Right atrium auricular region (tissue), 2 donors: ENCODE measurements at places on chromosomes 3 and 15. TPM values are rescaled to one million over a fixed set of nuclear protein-coding genes. Genes with fewer than 3 reads are reported as not detected.

DNA sequence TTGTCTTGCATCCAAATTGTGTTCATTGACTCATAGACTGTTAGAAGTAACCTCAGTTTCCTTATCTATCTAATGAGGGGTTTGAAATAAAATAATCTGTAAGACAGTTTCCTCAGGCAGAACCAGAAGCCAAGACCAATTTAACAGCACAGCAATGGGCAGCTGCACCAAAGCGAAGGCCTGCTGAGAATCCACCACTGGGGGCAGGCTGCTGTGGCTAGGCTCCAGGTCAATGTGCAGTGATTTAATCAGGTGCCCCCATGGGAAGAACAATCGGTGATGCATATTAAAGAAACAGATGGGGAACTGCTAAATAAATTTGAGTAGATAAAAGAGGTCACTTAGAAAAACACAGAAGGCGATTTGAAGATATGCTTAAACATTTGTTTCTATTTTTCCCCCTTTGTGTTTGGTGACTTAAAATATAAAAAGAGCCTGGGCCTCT, 28.0 kb upstream of the TMOD3 start:
- DNase-seq = no peak

DNA sequence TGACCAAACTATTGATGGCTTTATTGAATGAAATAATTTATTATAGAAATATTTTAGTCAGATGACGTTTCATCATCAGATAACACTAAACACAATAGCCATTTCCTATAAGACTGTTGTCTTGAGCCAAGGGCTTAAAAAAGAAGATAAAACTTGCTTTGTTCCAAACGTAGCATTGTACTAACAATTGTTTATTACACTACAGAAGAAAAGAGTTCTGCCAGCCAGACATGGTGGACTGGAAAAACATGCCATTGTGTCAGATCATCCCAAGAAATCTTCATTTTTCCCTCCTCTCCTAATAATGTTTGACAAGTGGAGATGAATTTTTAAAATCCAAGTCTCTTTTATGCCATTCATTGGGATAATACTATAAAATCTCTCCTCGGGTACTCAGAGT, 203.3 kb downstream of the CDIN1 start:
- no peak for DNase-seq

DNA sequence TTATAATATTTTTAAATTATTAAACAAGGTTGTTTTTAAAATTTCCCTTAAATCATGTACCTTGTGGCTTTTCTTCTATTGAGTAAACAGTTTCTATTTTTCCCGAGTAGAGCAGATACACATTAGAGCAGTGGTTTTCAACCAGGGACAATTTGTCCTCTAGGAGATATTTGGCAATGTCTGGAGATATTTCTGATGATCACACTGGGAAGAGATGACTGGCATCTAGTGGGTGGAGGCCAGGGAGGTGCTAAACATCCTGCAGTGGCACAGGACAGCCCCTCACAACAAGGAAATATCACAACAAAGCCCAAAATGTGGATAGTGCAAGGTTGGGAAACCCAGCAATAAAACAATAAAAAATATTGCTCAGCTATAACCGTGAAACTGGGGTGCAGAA, 113.0 kb upstream of the PTPRG start:
- no peak for DNase-seq

DNA sequence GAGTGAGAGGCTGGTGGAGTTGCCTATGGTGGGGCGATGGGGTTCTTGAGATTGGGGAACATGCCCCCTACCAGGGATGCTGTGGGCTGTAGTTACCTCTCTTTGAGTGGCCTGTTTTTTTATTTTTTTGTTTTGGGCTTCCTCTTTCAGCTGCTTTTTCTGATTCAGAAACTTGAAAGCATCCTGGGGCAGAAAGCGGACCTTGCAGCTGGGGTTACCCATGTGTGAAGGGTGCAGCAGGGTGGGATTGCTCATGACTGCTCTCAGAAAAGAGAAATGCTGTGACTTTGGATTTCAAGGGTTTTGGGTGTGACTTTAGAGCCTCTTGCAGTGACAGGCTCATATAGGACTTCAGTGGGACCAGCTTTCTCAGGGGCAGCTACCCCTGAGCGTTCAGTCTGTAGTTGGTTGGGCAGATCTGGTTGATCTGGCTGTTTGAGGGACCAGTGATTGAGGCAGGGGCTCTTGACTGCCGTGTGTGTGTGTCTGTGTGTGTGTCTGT, 1.8 kb downstream of the LIMD1 start:
- no peak for DNase-seq

DNA sequence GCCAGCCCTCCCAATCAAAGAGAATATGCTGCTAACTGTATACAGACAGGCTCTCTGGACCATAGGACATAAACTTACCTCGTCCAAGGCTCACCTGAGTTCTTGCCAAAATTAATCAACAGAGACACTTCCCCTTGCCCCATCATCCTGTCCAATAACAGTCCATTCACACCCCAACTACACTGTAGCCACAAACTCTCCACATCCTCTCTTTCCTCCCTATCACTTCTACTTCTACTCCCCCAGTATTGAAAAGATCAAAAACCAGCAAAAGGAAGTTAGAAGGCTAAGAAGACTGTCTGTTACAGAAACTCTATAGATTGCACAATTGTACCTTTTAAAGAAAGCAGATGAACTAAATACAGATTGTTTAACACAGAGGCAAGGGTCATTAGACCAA, 133.5 kb upstream of the STT3B start:
- DNase-seq = no peak

GRCh38 chr3:149251186-149251585, 29.6 kb upstream of the CP start:
- DNase-seq = no peak

PLA2G4B gene
- 1.3 TPM for total RNA-seq

TTLL13 gene
- not detected for total RNA-seq

SLCO2A1 gene
- total RNA-seq = 36.4 TPM

FHIT gene
- total RNA-seq = 10.4 TPM

HGD gene
- 0.41 TPM for total RNA-seq
